Activated naive CD4-positive, alpha-beta T cell treated with anti-CD3 and anti-CD28 coated beads for 36 hours (primary cell): ENCODE measurements at places on chromosomes 11 and 22.

GRCh38 chr11:60343094-60343704 is 16.1 kb downstream of the MS4A6E start:
- H3K4me3 ChIP-seq = no peak overlapping the region
- peaks cover 19% of the 10 kb centered on the region for H3K27me3 ChIP-seq
- H3K27ac ChIP-seq = no peak overlapping the region
- DNase-seq = peak; percentile 24

DNA sequence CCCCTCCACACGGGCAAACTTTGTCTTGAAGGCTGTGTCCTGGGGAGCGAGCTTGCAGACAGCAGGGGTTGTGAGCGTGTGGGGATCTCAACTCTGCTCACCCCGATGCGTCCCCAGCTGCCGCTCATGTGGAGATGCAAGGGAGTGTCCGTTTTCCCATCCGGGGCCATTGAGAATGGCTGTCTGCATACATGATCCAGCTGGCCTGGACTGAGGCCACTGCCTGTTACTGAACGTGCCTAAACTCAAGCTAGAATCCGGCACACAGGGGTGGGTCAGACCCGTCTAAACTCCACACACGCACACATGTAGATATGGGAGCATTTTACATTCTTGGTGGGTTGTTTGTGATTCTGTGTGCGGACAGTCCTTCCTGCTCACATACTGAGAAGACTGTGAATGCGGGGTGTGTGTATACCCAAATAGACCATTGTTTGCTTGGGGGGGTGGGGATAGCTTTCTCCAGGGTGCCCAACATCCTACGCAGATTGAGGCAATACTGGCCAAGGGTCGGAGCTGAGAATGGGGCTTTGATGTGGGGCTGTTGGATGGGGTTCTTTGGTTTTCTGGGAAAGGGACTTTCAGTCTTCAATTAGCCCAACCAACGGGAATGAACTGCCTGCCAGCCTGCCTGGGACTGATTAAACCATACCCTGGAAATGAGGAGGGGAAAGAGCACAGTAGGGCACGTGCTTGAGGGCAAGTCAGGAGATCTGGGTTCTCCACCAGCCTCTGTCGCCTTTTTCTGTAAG is 60.4 kb downstream of the ST3GAL4 start:
- peak overlapping the region; percentile 56 for H3K4me3 ChIP-seq
- no peak for DNase-seq
- H3K27me3 ChIP-seq = no peaks in the 10 kb centered on the region
- no peaks in the 10 kb centered on the region for H3K36me3 ChIP-seq

DNA sequence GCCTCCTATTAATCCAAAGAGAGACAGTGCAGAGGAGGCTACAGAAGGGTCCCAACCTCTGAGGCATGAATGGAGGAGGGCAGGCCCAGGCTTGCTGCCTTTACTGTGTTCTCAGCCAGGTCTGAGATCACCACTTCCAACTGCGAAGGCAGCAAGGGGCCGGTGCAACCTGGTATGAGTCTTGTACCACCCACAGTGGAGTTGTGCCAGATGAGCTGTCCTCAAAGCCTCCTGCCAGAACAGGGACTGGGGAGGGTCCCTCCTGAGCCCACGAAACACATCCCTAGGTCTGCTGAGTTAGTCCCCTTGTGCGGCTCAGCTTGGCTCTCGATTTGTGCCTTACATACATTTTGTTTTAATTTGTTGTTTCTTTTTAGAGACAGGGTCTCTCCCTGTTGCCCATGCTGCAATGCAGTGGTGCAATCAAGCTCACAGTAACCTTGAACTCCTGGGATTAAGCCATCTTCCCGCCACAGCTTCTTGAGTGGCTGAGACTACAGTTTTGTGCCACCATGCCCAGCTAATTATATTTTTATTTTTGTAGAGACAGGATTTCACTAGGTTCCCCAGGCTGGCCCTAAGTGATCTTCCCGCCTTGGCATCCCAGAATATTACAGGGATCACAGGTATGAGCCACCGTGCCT is 9.3 kb downstream of the MIF start:
- no peak overlapping the region for H3K4me3 ChIP-seq
- peaks cover 9% of the 10 kb centered on the region for H3K36me3 ChIP-seq
- H3K4me1 ChIP-seq = no peaks in the 10 kb centered on the region
- DNase-seq = no peak

GRCh38 chr22:45008751-45009605 is 827 bp downstream of the PHF21B start:
- H3K36me3 ChIP-seq = no peaks in the 10 kb centered on the region
- H3K27me3 ChIP-seq = peaks cover 60% of the 10 kb centered on the region
- no peak for DNase-seq
- H3K4me3 ChIP-seq = no peak overlapping the region
- peaks cover 15% of the 10 kb centered on the region for H3K4me1 ChIP-seq
- no peak overlapping the region for H3K27ac ChIP-seq

DNA sequence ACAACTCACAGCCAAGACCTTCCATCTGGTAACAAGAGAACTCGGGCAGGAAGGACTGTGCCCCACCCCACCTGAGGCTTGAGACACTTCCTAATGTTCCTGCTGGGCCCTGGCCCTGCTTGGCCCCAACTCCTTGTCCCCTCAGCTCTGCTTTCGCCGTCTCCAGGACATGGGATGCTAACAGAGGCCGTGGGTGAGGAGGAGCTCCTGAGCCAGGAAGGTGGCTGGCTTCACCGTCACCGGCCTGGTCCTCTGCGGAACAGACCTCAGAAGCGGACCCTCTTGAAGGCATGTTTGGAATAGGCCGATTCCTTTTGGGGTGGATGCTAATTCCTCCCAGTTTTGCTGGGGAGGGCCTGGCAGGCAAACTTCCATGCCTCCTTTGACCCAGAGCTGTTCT is 154.3 kb downstream of the CACNA1I start:
- no peaks in the 10 kb centered on the region for H3K27me3 ChIP-seq
- DNase-seq = no peak
- H3K4me3 ChIP-seq = no peak overlapping the region
- peaks cover 3% of the 10 kb centered on the region for H3K4me1 ChIP-seq

DNA sequence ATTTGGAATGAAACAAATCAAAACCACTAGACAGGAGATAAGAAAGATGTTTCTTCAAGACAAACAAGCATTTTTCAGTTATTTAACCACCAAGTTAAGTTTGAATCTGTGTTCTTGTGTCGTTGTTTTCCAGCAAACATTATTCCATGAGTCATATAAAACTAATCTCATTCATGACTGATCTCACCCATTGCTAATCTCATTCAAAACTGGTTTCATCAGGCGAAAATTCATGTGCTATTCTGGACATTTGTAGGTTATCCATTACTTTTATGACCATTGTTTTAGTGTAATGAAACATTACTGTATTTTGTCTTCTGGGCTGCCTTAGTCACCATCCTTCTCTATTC is 221.8 kb downstream of the DDX10 start:
- no peak overlapping the region for H3K4me3 ChIP-seq
- no peaks in the 10 kb centered on the region for H3K27me3 ChIP-seq
- peaks cover 5% of the 10 kb centered on the region for H3K36me3 ChIP-seq
- peaks cover 17% of the 10 kb centered on the region for H3K4me1 ChIP-seq
- H3K27ac ChIP-seq = no peak overlapping the region
- no peak for DNase-seq

DNA sequence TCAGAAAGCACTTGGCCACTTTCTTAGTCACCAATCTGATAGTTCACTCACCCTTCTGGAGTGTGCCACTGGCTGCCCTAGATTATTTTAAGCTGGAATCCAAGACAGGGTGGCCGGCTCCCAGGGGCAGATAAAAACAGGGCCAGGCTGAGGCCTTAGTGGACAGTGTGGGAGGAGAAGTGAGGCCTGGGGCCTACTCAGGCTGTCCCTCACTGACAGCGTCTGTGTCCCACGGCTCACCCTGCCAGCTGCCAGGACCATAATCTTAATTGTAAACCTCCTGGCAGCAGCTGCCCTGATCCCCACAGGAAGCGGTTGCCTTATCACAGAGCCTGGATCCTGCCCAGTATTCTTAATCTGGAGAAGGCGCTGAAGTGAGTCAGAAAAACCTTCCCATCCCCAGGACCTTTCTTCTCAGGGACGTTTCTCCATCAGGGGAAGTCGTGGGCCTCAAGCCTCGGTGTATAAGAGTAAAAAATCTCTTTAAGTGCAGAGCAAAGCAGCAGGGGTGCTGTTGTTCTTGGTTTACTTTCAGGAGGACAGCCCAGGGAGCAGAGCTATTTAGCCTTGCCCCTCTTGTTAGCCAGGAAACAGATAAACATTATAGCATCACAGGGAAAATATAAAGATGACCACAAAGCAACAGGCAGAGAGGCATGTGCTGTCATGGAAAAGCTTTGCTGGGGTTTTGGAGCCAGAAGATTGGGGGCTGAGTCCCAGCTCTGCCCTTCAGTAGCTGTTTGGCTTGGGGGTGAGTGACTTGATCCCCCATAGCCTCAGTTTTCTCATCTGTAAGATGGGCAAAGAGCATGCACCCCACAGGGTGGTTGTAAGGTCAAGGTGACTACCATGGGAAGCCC is 39.6 kb downstream of the TSPAN18 start:
- H3K36me3 ChIP-seq = peaks cover 32% of the 10 kb centered on the region
- no peak for DNase-seq
- no peaks in the 10 kb centered on the region for H3K27me3 ChIP-seq
- no peak overlapping the region for H3K27ac ChIP-seq

GRCh38 chr22:44181033-44181911 is 547 bp downstream of the PARVG start:
- H3K4me1 ChIP-seq = peaks cover 15% of the 10 kb centered on the region
- H3K4me3 ChIP-seq = peak overlapping the region; percentile 92
- peaks cover 7% of the 10 kb centered on the region for H3K36me3 ChIP-seq
- DNase-seq = peak; percentile 68
- no peaks in the 10 kb centered on the region for H3K27me3 ChIP-seq
